ENCODE measurements at places on chromosomes 3 and 15.

DNA sequence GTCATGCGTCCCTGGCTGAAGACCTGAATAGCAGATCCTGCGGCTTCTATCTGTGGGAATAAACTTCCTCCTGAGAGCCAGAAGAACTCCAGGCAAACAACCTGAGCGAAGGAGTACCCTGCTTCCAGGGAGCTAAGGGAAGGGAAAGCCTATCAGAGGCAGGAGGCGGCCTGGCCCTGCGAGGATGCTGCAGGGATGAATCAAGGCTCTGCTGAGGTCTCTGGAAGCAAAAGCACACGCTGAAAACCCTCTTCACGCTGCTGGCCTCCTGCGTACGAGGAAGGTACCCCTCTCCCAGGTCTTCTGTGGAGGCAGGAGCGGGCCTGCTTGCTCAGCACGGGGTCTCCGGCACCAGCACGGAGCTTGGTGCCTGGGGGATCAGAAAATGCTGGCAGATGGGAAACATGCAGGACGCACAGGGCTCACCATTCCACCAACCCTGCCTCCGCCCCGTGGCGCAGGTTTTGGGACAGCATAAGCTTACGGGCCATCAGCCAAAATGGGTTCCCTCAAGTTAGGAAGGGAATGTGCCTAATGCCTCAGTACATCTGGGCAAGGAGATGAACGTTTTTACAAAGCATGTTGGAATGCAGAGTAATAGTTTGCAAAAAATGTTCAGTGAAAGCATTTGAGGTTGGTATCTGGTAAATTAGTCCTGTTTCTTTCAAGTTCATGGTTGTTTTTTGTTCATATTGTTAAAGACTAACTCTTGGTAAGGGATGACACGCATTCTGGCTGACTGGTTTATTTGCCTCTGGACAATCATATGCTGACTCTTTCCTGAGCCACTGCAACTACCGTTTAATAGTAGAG, 72.3 kb downstream of the CHSY1 start:
- H3K4me1 ChIP-seq: peaks cover 22% of the 10 kb centered on the region
- H3K36me3 ChIP-seq: peaks cover 3% of the 10 kb centered on the region
- no peak for DNase-seq
- no peak overlapping the region for H3K4me3 ChIP-seq

GRCh38 chr3:161273589-161274218, 52.6 kb downstream of the NMD3 start:
- no peaks in the 10 kb centered on the region for H3K4me1 ChIP-seq
- DNase-seq: no peak
- no peaks in the 10 kb centered on the region for H3K36me3 ChIP-seq
- no peak overlapping the region for H3K4me3 ChIP-seq

DNA sequence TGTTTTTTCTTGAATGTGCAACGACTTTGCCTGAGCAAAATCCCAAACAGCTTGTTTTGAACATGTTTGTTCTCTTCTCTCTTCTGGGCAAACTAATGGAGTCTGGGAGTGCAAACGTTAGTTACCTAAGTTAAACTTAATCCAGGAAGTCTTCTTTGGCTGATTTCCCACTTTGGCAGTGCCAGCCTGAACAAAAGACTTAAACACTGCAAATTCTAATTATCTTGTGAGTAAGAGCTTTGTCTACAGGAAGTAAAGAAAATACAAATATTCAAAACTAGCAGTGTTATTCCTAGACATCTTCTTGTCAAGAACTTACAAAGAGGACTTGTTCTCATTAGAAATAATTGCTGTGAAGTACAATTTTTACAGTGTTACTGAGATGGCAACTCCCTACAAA, 16.7 kb upstream of the DENND6A start:
- H3K27me3 ChIP-seq: no peaks in the 10 kb centered on the region
- DNase-seq: no peak
- no peak overlapping the region for H3K4me3 ChIP-seq

DNA sequence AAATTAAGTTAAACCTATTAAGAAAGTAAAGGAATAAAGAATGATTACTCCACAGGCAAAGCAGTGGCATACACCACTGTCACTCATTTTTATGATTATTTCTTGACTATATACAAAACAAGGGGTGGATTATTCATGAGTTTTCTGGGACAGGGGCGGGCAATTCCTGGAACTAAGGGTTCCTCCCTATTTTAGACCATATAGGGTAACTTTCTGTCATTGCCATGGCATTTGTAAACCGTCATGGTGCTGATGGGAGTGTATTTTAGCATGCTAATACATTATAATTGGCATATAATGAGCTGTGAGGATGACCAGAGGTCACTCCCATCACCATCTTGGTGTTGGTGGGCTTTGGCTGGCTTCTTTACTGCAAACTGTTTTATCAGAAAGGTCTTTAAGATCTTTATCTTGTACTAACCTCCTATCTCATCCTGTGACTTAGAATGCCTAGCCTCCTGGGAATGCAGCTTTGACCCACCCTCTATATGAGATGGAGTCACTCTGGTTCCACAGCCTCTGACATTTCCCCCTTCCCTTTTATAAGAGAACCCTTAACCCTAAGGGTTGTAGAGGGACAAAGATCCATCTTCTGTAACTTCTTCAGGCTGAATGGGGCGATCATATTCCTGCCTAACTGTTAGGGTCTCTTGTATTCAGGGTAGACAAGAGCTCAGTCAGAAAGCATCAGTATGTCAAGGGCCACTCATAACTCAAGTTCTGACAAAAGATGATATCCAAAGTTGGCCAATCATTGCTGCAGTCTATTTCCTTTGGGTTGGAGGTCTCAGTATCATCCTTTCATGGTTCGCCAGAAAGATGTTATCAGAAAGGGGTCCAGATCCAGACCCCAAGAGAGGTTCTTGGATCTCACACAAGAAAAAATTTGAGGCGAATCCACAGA, 79.5 kb upstream of the LIPC start:
- H3K36me3 ChIP-seq: no peaks in the 10 kb centered on the region
- no peak overlapping the region for H3K27ac ChIP-seq
- DNase-seq: no peak
- no peaks in the 10 kb centered on the region for H3K4me1 ChIP-seq
- H3K4me3 ChIP-seq: no peak overlapping the region
